ENCODE measurements at places on chromosomes 5 and 9.

DNA sequence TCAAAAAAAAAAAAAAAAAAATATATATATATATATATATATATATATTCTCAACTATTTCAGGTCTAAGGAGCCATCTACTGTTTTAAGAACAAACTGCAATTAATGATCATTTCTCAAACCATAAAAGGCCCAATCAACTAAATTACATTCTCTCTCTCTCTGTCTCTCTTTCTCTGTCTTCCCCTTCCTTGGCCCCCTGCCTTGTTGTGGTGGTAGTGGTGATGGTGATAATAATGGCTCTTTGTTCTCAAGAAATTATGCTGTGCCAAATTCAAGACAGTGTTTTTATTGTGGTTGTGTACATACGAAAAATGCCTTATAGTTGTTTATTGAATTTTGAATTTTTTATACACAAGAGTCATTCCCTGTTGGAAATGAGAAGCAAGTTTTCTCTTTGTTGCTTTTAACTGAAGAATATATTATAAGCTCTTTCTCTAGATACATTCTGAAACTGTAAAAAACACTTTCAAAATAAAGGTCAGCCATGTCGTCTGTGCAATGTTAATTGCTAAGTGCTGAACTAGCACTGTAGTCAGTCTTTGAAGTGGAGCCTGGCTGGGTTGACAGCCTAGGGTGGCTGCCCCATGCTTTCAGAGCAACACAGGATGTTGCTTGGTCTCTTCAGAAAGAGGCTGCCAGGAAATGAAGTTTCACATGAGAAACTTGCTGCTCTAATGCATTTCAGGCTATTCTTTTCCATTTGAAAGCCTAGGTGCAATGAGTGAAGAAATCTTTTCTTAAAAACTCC lies 96.0 kb downstream of the HINT1 start:
- DNase-seq: peak; percentile 66

GRCh38 chr9:120914396-120914795 lies 12.2 kb downstream of the TRAF1 start:
- DNase-seq: no peak

GRCh38 chr5:29263915-29264351 lies 1929.6 kb upstream of the CDH6 start:
- DNase-seq: no peak

GRCh38 chr5:58016877-58017276 lies 443.0 kb downstream of the PLK2 start:
- no peak for DNase-seq

- DNase-seq: peak; percentile 4
Observed at GRCh38 chr9:17135295-17136160, 688 bp downstream of the CNTLN start.

DNA sequence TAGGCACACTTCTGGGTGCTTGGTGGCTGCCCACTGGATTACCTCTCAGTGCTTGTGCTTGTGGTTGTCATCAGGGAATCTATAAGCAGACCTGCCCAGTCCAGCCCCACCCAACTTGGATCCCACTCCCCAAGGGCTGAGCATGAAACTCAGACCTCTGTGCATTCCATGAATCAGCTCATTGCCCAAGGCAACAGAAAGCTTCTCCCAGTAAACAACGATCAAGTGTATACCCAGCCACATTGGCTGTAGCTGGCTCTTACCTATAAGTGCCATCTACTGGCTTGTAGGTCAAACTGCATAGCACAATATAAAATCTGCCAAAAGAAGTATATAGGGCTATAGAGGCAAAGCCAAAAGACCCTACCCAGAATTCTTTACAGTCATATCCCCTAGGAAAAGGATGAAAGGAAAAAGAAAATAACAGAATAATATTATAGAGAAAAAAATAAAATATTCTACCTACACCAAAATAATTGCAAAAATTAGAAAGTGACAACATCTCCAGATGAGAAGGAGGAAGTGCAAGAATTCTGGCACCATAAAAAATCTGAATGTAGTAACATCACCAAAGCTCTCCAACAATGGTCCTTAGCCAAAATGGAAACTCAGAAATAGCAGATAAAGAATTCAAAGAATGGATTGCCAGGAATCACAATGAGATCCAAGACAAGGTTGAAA lies 321.0 kb upstream of the TRPC7 start:
- no peak for DNase-seq

- peak; percentile 55 for DNase-seq
Observed at GRCh38 chr9:98790842-98791607, 5.3 kb downstream of the ANKS6 start.

- no peak for DNase-seq
Observed at GRCh38 chr9:119961774-119962424, 592.7 kb upstream of the BRINP1 start.

- DNase-seq: peak; percentile 35
Observed at GRCh38 chr5:180804129-180804618, 1.6 kb upstream of the MGAT1 start.

- peak; percentile 43 for DNase-seq
Observed at GRCh38 chr5:112174959-112175594, 244.0 kb downstream of the EPB41L4A start.

GRCh38 chr9:36487482-36488388 lies 85.0 kb upstream of the MELK start:
- DNase-seq: peak; percentile 92

DNA sequence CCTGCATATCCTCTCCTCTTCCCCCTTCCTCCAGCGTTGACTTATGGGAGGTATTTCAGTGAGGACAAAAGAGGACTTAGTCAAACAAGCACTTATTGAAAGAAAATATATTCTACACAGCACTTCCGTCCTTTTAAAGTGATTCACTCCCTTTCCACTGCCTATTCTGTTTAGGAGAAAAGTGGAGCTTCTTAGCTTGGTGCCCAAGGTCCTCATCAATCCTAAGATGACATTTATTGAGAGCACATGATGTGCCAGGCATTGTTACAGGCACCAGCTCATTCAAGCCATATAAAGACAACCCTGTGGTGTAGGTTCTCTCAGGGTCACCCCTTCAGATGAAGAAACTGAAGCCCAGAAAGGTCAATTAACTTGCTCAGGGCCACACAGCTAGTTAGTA lies 95.9 kb downstream of the KCNIP1 start:
- DNase-seq: no peak

DNA sequence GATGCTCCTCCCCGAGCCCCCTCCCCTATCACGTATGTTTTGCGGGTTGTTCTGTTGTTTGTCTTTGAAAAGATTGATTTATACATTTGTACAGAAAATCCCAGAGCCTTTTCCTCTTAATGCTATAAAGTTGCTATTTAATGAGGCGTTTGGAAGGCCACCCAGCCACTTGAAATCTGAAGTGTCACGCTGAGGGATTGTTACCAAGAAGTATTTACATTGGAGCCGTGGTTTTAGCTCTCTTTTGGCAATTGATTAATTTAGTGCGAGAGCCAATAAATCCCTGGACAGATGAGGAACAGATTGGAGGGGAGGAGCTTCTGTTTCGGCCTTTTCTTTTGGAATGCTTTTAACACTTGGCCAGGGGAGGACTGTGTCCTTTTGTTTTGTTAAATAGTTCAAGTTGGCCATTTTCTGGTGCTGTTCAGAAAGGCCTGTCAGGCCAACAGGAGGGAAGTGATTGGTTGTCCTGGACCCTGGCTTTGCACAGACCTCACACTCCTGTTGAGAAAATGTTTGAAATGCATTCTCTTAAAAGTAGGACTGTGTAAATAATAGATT lies 250.2 kb downstream of the PDZD2 start:
- no peak for DNase-seq

DNA sequence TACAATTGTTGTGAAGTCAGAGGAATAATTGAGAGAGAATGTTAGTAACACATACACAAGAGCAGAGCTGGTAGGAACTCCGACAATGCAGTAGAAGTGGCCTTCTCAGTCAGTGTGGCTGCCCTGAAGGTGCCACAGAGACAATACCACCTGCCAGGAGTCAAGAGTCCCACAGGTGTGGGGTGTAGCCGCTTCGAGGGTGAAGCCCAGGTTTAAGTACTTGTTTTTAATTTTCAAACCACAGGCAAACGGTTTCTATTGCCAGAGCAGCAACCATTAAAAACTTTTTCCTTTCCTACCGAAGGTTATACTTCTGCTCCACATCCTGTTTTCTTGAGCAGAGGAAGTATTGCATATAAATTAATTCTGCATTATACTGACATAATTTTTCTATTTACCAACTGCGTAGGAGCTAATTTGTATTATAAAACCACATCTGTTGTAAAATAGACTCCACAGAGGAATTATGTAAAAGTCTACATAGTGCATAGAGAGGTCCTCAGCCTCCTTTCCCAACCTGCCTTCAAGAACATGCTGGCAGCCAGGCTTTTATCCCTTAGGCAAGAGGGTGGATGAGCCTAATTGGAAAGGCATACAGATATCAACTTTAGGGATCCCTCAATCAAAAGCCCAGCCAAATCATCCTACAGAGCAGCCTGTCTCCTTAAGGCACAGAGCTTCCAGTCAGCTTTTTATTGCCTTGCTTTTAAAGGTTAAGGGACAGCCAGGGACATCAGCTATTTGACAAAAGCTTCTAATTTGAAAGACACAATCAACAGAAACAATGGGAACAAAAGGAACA lies 12.9 kb upstream of the ACTBL2 start:
- no peak for DNase-seq

DNA sequence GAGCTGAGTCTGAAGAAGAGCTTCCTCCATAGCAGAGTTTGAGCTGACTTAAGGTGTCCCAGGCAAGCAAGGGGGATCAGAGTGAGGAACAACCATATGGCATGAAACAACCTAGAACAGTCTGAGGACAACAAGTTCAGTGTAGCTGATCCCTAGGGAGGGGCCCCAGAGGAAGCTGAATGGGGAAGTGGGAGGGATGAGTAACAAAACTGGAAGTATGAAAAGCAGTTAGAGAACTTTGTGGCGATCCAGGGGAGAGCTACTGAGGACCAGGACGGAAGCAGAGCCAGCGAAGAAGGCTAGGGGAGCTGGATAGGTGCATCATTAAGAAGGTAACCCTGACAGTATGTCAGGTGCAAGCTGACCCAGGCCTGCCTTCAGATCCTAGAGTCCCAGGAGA lies 580.8 kb downstream of the BNC2 start:
- no peak for DNase-seq

GRCh38 chr5:148998174-148998797 lies 64.6 kb downstream of the SH3TC2 start:
- no peak for DNase-seq

DNA sequence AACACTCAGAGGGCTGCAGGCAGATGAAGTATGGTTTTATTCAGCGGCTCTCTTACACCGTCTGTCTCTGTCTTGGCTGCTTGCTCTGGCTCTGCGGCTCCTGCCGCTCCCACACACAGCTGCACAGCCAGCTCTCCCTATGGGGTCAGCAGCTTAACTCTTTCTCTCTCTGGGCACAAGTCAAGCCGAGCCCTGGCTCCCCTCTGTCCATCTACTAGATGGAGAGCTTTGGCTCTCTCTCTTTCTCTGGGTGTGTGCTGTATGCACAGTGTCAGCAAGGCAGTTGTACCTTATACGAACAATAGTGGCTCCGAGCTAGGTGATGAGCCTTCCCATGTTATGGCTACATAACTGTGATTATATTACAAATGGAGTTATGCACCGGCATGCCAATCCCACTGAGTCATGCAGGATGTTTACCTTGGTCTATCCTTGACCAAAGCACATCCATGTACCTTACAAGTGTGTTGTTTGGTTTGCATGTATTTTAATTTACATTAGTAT lies 19.3 kb upstream of the PPP2CA start:
- DNase-seq: no peak

- no peak for DNase-seq
Observed at GRCh38 chr5:68875351-68875750, 218.5 kb upstream of the SLC30A5 start.

DNA sequence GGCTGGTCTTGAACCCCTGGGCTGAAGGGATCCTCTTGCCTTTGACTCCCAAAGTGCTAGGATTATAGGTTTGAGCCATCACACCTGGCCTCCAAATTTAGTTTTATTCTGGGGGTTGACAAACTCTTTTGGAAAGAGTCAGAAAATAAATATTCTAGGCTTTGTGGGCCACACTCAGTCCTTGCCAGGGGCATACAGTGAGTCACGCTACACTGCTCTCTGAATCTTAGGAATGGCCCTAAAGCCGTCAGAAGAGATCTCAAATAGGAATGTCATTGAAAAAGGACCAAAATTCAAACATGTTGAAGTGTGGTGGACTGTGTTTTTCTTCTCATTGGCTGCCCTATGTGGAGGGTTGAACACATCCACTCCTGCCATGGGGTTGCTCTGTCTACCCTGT lies 127.7 kb upstream of the BASP1 start:
- no peak for DNase-seq

DNA sequence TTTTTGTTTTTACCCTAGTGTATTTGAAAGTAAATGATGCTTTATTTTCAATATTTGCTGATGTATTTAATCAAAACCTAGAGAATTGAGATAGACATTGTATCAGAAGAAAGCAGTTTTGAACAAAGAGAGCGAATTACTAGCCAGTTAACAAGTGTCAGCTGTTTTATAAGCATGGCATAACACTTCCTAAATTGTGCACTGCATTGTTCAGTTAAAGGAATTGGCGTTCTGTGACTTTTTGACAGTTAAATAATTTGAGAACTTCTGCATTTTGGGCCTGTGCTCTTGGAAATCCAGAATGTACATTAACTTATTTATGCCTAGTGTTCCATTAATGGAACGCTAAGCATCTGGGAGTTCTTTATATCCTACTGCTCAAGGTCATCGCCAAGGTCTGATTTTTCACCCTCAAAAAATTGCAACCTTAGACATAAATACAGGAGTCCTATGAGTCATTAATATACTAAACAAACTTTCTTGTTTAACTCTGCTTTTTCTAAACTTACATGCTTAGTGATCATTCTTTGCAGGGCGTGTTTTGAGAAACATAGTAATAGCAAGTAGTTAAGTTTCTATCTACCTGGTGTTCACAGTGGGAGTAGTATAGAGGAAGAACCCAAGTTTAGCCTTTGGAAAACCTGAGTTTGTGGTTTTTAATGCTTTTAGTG lies 31.1 kb downstream of the RASA1 start:
- DNase-seq: no peak

DNA sequence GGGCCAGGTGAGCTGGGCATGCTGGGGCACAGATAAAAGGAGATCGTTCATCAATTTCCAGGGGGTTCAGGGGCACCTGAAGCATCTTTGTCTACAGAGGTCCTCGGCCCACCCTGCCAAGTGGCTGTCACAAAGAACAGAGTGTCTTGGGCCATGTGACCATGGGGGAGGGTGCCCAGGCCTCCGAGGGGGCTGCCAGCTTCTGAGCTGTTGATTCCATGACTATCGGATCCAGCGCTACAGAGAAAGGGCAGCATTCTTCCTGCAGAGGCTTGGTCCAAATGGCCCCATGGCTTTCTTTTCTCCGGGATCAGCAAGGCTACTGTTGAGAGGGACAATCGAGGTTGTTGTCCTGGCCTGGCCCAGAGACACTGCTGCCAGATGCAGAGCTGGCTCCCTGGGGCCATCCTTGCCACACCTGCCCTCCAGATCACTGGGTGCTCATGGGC lies 289.2 kb downstream of the ZSWIM6 start:
- no peak for DNase-seq

DNA sequence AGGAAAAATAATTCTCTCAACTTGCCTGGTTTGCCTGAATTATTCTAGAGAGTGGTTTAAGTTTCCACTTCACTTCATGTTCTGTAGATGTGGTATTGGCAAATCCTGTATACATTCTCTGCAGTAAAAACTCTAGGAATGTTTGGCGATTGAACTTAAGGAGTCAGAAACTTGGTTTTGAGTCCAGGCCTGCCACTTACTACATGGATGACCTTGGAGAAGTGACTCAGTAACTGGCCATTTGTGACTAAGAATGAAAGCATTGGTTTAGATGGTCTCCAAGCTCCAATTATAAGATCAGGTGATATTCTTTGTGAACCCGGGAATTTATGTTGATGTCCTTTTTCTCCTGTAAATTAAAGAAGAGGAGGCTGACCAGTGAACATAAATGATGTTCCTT lies 233.8 kb downstream of the GAS1 start:
- no peak for DNase-seq

GRCh38 chr9:134641173-134641989 lies at the start of gene COL5A1:
TSS of gene COL5A1 (plus strand) at chr9:134641803. CDS start at chr9:134642188, 385 bp downstream.
- DNase-seq: peak; percentile 11
